ENCODE measurements at places on chromosomes 4 and X.

DNA sequence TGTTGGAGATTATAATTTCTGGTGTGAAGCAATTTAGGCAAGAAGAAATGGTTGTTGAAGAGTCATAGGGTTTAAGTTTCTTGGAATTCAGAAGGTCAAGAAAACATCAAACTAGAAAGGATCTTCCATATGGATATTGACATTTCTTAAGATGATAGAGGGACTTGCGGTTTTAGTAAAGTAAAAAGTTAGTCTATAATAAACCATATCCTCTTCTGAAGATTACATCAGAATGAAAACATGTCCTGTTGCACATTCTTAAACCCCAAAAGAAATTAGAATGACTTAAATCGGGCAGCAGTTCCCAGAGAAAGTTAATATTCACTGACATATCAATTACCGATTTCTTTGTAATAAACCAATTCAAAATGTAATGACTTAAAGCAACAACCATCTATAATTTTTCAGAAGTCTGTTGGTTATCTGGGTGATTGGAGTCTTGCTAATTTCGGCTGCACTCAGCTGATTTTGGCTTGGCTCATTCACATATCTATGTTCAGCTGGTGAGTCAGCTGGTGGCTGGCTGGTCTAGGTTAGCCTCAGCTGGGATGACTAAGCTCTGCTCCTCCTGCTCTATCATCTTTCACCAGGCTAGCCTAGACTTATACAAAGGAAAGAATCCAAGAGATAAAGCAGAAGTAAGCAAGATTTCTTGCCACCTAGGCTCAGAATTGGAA, 24.4 kb upstream of the DYNLT3 start:
- DNase-seq = peak; percentile 66

- no peak for DNase-seq
Measured at GRCh38 chr4:52576326-52576725, 82.8 kb downstream of the USP46 start.

DNA sequence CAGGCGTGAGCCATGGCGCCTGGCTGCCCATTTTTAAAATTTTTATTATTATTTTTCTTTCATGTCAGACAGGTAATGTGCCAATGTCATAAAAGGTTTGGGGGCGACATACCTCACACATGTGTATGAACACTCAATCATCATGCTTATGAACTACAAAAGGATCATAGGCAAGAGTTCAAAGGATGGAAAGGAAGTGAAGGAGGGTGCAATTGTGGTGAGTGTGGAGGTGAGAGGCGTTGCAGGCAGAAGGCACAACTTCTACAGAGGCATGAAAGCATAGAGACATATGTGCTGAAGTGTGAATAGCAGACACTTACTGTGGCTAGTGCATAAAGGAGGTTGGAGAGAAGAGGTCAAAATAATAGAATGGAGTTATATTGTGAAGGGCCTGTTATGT, 4.0 kb downstream of the IGFBP7 start:
- DNase-seq = no peak

DNA sequence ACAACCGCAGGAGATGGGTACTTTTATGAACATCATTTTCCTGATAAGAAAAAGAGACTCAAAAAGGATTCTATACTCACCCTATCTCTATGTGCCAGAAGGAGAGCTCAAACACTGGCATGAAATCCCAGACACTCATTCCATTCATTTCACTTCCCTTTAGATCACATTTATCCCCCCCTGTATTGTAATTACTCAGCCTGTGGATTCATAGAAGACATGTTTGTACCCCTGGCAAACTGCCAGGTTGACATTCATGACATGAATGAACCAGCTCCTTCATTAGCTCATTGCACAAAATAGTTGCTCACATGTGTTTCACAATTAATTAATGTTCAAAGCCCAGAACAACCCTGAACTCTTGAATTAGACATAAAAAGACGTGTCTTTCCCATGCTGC, 4.9 kb downstream of the SMR3A start:
- no peak for DNase-seq

DNA sequence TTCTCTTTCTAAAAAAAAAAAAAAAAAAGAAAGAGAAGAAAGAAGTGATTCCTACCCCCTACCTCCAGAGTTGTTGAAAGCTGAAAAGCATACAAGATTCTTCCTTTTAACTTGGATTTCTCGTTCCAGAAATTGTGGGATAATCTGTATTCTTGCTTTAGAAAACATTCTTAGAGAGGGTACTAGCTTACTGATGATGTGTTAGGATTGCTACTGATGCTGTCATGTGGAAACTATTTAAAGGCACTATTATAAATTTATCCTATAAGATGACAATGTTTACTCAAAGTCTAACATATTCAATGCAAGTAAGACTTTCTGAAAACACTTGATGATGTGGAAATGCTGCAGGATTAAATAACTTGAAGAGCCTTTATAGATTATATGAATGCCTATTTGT, 204.0 kb upstream of the PUDP start:
- DNase-seq = no peak

DNA sequence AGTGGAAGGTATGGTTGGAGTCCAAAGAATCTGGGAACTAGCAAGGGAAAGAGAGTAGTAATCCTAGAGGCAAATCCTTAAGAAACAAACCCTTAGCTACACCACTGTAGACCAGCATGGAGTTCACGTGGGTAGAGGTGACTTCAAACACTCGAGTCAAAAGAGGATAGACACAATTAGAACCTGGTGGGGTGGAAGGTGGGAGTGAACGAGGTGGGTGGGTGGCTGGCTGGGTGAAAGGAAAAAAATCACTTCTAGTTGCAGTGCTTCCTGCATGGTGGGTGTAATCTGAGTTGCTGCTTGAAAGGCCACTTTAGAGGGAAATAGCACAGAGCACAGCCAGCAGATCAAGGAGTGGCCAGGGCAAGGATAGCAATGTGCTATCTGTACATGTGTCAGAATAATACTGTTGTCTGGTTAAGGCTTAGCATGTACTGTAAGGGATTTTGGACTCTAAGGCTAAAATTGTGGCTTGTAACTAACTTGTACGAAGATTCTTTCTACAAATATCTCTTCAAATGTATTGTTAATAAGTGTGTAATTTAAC, 356.2 kb downstream of the GRIA2 start:
- DNase-seq = no peak

- DNase-seq = no peak
Measured at GRCh38 chr4:112502871-112503270, 13.1 kb downstream of the NEUROG2 start.
